ENCODE measurements at places on chromosomes 4 and X. TPM values are rescaled to one million over a fixed set of nuclear protein-coding genes. Genes with fewer than 3 reads are reported as not detected.

GRCh38 chr4:123832173-123833026 is 435.8 kb downstream of the SPRY1 start:
- H3K4me3 ChIP-seq, result no peak overlapping the region
- no peaks in the 10 kb centered on the region for H3K27me3 ChIP-seq
- H3K36me3 ChIP-seq, result no peaks in the 10 kb centered on the region
- H3K27ac ChIP-seq, result peak overlapping the region; percentile 99
- H3K4me1 ChIP-seq, result peaks cover 42% of the 10 kb centered on the region

GRCh38 chr4:179307297-179308136 is 1865.3 kb upstream of the AGA start:
- DNase-seq, result no peak
- no peaks in the 10 kb centered on the region for H3K36me3 ChIP-seq
- no peak overlapping the region for H3K4me3 ChIP-seq
- H3K4me1 ChIP-seq, result no peaks in the 10 kb centered on the region
- H3K27me3 ChIP-seq, result no peaks in the 10 kb centered on the region

ITIH6 gene
- total RNA-seq, result not detected

NPY2R gene
- not detected for total RNA-seq

CLCN5 gene
- 2.0 TPM for total RNA-seq

DNA sequence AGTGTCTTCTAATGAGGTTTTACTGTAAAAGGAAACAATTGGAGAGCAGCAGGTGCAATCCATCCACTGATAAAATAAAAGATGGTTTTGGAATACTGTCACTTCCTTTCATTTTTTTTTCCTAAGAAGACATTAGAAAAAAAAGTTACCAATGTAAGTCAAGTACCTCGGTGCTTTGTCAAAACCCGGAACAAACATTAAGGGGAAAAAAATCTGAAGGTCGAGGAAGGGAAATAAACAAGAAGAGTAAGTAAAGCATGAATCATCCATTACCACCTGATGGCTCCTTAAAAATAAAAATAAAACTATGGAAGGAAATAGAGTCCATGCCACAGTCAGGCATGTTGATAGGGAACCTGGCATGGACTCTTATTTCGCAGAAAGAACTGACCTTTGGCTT is 15.3 kb upstream of the XPNPEP2 start:
- no peak for DNase-seq
- no peak overlapping the region for H3K27ac ChIP-seq
- H3K4me3 ChIP-seq, result no peak overlapping the region
- H3K36me3 ChIP-seq, result no peaks in the 10 kb centered on the region

SPANXC gene
- 4.4 TPM for total RNA-seq

DNA sequence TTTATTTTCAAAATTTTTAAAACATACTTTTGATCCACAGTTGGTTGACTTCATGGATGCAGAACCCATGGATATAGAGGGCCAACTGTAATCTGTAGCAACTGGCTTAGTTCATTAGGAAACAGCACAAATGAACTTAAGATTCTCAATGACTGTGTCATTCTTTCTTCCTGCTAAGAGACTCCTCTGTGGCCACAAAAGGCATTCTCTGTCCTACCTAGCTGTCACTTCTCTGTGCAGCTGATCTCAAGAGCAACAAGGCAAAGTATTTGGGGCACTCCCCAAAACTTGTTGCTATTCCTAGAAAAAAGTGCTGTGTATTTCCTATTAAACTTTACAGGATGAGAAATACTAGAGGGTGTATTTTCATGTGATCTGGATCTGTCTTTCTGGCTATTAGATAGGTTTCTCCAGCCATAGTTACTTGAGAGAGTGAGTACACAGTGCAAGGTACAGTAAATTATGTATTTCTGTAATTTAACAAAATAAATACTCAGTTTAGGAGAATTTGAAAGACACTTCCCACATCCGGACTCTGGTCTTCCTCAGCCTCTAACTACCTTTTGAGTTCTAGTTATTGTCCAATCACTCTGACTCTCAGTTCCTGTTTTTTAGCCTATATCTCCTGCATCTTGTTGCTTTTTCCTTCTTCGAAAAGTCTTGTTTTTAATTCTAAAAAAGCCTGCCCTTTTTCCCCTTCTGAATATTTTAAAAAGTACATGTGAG is 21.8 kb downstream of the TLR2 start:
- DNase-seq, result no peak
- H3K27me3 ChIP-seq, result no peaks in the 10 kb centered on the region
- H3K27ac ChIP-seq, result no peak overlapping the region
- H3K4me1 ChIP-seq, result no peaks in the 10 kb centered on the region
- no peak overlapping the region for H3K4me3 ChIP-seq

- no peaks in the 10 kb centered on the region for H3K27me3 ChIP-seq
- no peaks in the 10 kb centered on the region for H3K4me1 ChIP-seq
- no peak overlapping the region for H3K4me3 ChIP-seq
- H3K27ac ChIP-seq, result no peak overlapping the region
- no peaks in the 10 kb centered on the region for H3K36me3 ChIP-seq
Measured at GRCh38 chrX:142201113-142201512, 4.0 kb downstream of the MAGEC2 start.

GRCh38 chr4:86561256-86561655 is 32.9 kb upstream of the PTPN13 start:
- no peak for DNase-seq
- H3K27ac ChIP-seq, result no peak overlapping the region
- peaks cover 11% of the 10 kb centered on the region for H3K4me1 ChIP-seq
- H3K27me3 ChIP-seq, result no peaks in the 10 kb centered on the region
- no peak overlapping the region for H3K4me3 ChIP-seq
- H3K36me3 ChIP-seq, result no peaks in the 10 kb centered on the region

DNA sequence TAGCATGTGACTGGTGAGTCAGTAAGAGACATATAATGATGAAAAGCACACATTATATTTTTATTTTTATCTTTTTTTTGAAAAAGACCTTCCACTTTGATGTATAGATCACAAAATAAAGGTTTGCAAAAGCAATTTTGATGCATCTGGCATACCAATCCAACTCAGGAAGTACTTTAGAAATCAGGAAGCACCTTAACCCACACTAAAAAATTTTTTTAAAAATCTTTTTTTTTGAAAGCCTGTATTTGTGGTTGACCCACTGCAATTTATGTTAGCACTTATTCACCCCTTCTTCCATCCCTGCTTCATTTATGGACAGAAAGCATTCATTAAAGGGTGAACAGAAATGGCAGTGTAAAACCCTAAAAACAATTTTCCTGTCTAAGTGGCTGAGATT is 16.6 kb downstream of the TMEM255A start:
- H3K4me1 ChIP-seq, result no peaks in the 10 kb centered on the region
- no peak overlapping the region for H3K27ac ChIP-seq
- no peak for DNase-seq
- no peaks in the 10 kb centered on the region for H3K36me3 ChIP-seq
- H3K27me3 ChIP-seq, result no peaks in the 10 kb centered on the region
